ENCODE measurements at places on chromosomes 4 and X.

DNA sequence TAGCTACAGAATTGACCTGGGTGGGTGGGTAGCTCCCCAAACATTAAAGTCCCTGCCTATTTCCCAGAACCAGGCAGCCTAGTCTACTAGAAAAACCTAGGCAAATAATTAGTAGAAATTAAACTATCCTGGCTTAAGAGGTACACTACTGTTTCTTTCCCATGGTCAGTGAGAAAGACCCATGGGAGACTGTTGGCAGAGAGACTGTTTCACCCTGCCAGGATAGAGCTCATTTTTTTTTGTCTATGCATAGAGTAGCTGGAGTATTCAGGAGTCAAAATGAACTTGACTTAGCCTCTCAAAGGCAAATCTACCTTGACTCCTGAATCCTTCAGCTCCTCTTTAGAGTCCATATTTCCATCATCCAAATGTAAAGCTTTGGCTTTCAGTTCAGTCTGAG is 107.0 kb upstream of the AR start:
- H3K4me3 ChIP-seq = no peak overlapping the region
- H3K4me1 ChIP-seq = no peaks in the 10 kb centered on the region
- no peaks in the 10 kb centered on the region for H3K27me3 ChIP-seq
- no peak overlapping the region for H3K27ac ChIP-seq
- H3K36me3 ChIP-seq = no peaks in the 10 kb centered on the region

- H3K4me3 ChIP-seq = no peak overlapping the region
- H3K36me3 ChIP-seq = no peaks in the 10 kb centered on the region
- no peaks in the 10 kb centered on the region for H3K4me1 ChIP-seq
Measured at GRCh38 chr4:11857881-11858280, 429.2 kb upstream of the HS3ST1 start.

DNA sequence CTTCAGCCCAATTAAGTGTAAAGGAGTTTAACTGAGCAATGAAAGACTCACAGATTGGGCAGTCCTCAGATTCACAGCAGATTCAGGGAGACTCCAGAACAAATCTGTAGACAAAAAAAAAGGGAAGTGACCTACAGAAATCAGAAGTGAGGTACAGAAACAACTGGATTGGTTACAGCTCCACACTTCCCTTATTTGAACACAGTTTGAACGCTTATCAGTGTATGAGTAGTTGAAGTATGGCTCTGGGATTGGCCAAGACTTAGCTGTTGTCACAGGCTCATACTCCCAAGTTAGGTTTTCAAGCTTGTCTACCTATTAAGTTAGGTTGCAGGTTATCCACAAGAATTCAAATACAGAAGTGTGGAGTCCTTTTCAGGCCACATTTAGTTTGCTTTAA is 112.4 kb upstream of the ELOVL6 start:
- DNase-seq = no peak
- H3K27ac ChIP-seq = no peak overlapping the region
- H3K27me3 ChIP-seq = no peaks in the 10 kb centered on the region
- no peak overlapping the region for H3K4me3 ChIP-seq
- H3K4me1 ChIP-seq = no peaks in the 10 kb centered on the region

DNA sequence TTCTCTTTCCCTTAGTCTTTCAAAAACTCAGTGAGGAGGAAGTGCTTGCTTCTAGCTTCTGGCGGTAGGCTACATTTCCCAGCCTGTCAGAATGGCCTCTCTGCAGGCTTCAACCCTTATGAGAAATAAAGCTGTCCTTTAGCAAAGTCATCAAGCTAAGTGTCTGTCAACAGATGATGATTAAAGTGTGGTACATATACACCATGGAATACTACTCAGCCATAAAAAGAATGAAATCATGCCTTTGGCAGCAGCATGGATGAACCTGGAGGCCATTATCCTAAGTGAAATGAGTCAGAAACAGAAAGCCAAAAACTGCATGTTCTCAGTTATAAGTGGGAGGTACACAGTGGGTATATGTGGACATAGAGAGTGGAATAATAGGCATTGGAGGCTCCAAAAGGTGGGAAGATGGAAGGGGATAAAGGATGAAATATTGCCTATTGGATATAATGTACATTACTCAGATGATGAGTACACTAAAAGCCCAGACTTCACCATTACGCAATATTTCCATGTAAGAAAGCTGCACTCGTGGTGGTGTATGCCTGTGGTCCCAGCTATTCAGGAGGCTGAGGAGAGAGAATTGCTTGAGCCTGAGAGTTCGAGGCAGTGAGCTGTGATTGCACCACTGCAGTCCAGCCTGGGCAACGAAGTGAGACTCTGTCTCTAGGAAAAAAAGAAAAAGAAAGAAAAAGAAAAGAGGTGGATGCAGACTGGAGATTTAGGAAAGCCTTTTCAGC is 7.9 kb downstream of the TRIM2 start:
- H3K36me3 ChIP-seq = no peaks in the 10 kb centered on the region
- H3K4me1 ChIP-seq = peaks cover 19% of the 10 kb centered on the region
- no peaks in the 10 kb centered on the region for H3K27me3 ChIP-seq
- no peak for DNase-seq
- no peak overlapping the region for H3K4me3 ChIP-seq

DNA sequence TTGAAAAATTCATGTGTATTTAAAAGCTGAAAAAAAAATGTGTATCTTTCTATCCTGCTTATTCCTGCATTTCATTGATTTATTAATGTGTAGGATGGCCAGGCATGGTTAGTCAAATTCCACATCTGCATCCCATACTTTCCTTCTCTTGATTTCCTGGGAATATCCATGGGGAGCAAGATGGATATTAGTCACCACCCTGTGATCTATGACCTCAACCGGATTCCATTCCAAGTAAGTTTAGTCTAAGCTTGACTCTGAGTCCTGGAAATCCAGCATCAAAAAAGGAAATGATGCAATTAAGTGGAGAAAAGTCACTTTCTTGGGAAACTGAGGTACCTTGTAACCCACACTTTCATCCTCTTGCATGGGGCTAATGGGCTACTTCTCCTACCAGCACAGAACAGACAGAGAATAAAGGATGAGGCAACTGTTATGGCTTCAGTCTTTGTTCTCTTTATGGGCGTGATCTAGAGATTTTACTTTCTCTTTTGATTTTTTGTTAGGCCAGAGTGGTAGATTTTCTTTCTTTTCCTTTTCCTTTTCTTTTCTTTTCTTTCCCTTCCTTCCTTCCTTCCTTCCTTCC is 17.1 kb upstream of the BEX4 start:
- no peak overlapping the region for H3K4me3 ChIP-seq
- H3K4me1 ChIP-seq = no peaks in the 10 kb centered on the region
- H3K27me3 ChIP-seq = no peaks in the 10 kb centered on the region
- DNase-seq = no peak
- no peaks in the 10 kb centered on the region for H3K36me3 ChIP-seq

GRCh38 chrX:147173594-147173993 is 359.1 kb upstream of the CXorf51A start:
- H3K27ac ChIP-seq = no peak overlapping the region
- H3K4me1 ChIP-seq = no peaks in the 10 kb centered on the region
- DNase-seq = no peak

- H3K4me3 ChIP-seq = no peak overlapping the region
- H3K36me3 ChIP-seq = no peaks in the 10 kb centered on the region
- no peaks in the 10 kb centered on the region for H3K27me3 ChIP-seq
- H3K4me1 ChIP-seq = peaks cover 25% of the 10 kb centered on the region
Measured at GRCh38 chrX:2682565-2683177, 8.4 kb upstream of the CD99 start.

DNA sequence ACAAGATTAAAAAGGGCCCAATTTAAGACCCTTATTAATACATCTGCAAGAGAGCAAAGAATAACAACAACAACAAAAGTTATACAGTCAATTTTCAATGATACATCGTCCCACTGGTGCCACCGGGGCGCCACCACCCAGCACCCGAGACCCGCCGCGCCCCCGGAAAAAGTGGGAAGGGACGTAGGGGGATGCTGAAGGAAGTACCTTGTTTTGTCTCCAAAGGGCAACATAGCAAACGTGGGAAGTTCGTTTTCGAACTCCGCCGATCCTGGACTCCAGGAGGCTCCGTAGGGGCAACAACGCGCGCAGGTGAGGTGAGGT is 1.7 kb downstream of the PDE5A start:
- no peaks in the 10 kb centered on the region for H3K36me3 ChIP-seq
- H3K27ac ChIP-seq = peak overlapping the region; percentile 80
- no peak for DNase-seq

Data from stomach (tissue), 19 donors.